Hematopoietic multipotent progenitor cell treated with erythropoietin and hydrocortisone succinate and interleukin-3 and kit ligand, for 17 days (in vitro differentiated cells): ENCODE measurements at places on chromosomes 3 and 15.
A peak's percentile ranks its signal among the peaks of the same experiment; 100 is the strongest.

DNA sequence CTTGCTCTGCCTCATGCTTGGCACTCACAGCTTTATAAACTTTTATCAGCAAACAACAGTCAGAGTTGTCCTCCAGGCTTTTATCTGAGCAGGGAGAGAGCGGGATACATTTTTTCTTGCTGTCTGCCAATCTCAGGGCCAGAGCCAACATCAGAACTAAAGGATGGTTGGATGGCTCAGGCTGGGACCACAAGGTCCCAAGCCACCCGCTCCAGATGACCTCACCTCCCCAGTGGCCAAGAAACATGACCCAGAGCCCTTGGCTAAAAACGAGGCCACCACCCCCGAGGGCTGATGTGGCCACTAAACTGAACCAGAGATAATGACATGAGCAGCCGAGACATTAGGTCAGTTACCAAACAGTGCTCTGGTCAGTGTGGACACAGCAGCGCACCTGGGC lies 18.8 kb upstream of the SPATA12 start:
- no peak for DNase-seq

- no peak for DNase-seq
These were observed 557.2 kb upstream of the TBL1XR1 start for GRCh38 chr3:177754508-177754921.

DNA sequence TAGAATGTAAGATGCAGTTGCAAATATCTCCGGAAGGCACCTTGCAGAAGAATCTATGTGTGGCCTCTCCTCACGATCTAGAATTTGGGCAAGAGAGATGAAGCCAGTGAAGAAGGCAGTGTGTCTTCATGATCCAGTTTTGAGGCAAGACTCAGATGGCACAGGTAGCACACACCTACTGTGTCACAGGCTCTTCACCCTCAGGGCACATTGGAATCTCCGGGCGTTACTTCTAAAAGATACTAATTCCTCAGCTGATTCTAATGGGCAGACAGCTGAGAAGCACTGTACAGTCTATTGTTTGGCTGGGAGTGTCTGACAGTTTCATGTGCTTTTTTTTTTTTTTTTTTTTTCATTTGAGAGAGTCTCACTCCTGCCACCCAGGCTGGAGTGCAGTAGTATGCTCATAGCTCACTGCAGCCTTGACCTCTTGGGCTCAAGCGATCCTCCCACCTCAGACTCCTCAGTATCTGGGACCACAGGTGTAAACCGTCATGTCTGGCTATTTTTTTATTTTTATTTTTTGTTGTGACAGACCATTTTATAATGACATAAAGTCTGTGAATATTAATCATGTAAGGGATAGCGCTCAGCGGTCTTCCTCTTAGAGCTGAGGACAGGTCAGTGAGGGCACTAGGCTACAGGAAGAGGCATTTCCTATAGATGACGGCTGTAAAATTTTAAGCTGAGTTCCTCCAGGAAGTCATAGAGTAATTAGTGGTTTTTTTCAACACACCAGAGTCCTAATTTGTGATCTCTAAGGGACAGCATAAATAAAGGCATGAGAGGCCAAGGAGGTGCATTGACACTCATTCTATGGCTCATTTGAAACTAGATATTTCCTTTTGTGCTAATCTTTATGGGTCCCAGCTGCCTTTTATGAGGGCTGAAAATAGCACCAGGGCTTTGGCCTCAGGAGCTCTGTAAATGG lies 4.0 kb downstream of the C3orf52 start:
- DNase-seq: no peak

DNA sequence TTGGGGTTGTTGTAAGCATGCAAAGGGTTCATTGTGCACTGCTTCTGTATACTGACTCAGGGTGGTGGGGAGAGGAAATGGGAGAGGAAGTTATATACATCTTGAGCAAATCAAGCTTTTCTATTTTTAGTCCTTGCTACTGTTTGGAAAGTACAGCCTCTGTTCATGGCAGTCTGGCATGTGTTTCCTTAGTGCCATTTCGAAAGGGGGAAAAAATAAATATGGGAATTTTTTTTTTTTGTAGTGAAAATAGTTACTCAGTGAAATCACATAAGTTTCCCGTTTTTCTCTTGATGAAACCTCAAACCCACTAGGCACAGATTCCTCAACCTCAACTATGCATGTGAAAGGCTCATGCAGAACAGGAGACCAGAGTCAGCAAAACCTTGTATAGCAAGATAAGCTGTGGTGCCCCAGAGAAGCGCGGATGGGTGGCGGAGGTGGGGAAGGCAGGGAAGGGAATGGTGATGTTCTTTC lies 353.3 kb downstream of the LPP start:
- no peak for DNase-seq

DNA sequence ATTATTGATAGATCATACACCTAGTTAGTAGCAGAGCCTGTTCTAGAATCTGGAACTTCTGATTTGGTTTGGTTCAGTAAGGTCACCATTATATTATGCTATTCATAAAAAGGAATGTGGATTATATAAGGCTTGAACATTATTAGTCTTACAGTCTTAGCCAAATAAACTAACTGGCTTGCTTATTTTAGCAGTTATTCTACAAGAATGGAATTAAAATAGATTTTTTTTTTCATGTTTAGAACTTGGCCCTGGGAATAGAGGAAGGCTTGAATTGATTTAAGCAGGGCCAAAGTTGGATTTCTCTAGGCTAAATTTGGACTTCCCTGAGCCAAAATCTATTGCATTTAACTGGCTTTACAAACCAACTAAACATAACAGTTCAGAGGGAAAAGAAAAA lies 24.4 kb downstream of the DTWD1 start:
- DNase-seq: no peak

DNA sequence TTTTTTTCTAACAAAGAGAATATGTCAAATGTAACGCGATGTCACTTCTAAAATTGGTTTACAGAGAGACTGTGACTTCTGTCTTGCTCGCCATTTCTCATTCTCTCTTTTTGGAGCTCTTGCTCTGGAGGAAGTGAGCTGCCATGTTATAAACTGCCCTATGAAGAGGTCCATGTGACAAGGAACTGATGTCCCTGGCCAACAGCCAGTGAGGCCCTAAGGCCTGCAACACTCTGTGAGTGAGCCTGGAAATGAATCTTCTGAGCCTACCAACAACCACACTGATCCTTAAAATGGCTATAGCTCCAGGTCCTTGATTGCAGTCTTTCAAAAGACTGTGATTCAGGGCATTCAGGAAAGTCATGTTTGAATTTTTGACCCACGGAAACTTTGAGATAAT lies 49.9 kb downstream of the NMD3 start:
- DNase-seq: no peak

- DNase-seq: no peak
These were observed 43.3 kb downstream of the ZNF609 start for GRCh38 chr15:64503640-64504039.

DNA sequence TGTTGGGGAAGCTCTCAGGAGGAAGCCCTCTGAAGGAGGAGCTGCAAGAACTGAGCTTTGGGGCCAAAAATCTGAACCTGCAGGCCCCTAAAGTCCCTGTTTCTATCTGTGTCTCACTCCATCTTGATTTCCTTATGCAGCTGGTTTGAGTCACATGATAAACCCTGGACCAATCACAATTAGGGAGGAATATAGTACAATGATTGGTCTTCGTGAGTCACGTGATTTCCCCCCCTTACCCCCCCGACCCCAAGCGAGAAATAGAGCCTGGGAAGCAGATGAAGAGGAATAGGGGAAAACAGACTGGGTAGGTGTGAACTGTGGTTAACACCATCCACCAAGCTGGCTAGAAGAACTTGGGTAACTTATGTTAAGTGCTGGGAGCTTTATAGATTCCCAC lies 12.9 kb downstream of the CRABP1 start:
- DNase-seq: no peak

DNA sequence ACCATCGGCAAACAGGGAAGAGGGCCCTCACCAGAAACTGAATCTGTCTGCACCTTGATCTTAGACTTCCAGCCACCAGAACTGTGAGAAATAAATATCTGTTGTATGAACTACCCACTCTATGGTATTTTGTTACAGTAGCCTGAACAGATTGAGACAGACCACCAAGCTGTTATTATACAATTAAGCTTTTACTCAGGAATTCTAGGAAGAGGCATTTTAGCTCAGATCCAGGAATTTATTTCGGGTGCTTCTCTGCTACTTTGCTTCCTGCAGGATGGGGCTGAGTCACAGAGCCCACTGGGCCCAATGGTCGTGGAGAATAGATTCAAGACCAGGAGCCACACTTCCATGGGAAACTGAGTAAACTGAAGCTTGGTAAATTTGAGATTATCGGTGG lies 145.5 kb upstream of the PFN2 start:
- no peak for DNase-seq

- DNase-seq: no peak
These were observed 56.3 kb downstream of the PPM1L start for GRCh38 chr3:160812304-160812703.

DNA sequence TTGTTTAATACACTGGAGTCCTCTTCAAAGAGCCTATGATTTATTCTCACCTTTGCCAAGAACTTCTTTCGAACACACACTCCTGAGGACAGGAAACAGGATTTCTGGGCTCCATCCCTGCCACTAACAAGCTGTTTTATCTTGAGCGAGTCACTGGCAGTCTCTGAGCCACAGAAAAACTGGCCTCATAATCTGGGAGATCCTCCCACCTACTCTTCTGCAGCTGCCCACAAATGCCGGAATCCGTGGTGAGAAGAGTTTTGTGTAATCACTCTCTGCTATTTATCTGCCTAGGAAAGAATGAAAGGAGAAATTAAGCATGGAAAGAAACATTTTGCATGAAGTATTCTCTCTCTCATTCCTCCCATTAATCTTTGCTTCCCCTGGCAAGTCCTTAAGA lies 172.0 kb upstream of the TRIM42 start:
- no peak for DNase-seq

DNA sequence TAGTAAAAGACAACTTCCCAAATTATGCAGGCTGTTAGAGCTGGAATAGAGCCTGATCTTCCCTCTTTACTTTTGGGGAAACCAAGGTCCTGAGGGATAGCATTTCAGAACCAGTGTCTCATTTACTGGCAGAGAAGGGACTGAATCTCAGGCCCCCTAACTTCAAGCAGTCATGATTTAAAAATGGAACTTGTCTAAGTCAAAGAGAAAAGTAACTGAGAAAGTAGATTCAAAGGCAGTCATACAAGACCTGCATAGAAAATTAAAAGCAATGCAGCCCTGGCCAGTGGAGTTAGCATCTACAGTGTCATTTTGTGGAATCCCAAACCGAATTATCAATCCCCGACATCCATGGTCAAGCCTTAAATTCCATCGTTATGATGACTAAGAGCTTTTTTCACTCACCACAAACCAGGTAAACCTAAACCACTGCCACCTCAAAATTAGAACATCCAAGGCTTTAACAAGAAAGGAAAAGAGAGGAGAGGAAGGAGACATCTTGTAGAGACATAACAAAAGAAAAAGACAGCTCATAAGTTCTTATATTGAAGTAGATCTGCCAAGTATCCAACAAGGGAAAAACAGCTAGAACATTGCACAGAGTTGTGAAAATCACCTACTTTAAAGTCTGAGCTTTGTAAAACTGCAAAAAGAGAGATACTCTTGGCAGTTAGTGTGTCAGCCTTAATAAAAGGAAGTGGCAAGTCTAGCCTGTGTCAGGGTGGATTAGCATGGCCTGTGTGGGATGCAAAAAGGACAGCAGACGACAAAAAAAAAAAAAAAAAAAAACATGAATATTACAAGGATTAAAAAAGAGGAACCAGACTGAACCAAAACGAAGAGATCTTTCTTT lies 54.1 kb upstream of the CCR2 start:
- DNase-seq: no peak

GRCh38 chr3:89565098-89565497 lies 457.7 kb downstream of the EPHA3 start:
- DNase-seq: no peak

- DNase-seq: no peak
These were observed 86.8 kb upstream of the PSMD6 start for GRCh38 chr3:64110071-64110470.

DNA sequence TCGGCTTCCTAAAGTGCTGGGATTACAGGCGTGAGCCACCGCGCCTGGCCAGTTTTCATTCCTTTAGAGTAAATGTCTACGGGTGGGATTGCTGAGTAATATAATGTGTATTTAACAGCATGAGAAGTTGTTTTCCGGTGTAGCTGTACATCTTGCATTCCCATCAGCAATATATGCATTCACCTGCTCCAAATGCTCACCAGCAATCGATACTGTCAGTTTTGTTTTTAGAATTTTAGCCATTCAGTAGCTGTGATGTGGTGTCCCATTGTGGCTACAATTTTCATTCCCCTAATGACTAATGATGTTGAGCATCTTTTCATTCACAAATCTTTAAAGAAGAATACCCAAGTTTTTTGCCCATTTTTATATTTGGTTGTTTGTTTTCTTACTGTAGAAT lies 134.8 kb upstream of the RGMA start:
- DNase-seq: no peak

DNA sequence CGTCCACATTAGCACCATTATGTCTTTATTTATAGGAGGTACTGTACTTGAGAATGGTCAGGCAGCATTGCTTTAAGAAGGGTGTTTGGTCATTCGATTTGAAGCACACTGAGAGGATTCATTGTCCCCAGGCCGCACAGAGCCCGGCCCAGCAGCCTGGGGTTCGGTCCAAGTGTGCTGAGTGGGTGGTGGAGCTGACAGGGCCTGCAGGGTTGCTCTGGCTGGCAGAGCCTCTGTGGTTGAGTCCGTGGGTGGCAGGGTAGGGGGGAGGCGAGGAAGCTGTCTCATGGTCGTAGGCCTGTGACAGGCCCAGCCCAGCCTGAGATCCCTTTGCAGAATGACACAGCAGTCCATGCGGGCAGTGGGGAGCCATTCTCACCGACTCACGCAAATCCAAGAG lies 227.7 kb upstream of the TOPAZ1 start:
- no peak for DNase-seq

GRCh38 chr15:62449638-62450037 lies 284.6 kb upstream of the C2CD4B start:
- no peak for DNase-seq

GRCh38 chr3:127697551-127698240 lies 24.9 kb downstream of the ABTB1 start:
- DNase-seq: peak; percentile 81

- no peak for DNase-seq
These were observed 110.6 kb upstream of the MEF2A start for GRCh38 chr15:99454941-99455788.

- DNase-seq: peak; percentile 77
These were observed 15.1 kb downstream of the U2SURP start for GRCh38 chr3:143016321-143016972.

DNA sequence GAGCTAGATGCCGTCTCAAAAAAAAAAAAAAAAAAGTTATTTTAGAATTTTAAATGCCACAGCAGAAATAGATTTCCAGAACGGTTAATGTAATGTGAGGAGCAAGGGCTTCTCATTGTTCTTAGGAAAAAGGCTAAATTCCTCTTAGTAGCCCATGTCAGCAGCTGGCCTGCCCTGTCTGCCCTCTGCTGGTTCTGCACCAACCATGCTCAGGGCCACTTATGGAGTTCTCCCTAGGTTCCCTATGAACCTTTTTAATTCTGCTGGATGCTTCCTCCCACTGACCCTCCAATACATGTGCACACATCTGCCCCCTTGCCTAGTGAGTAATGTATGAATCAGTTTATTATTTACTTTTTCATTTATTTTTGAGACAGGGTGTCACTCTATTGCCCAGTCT lies 32.2 kb upstream of the DPPA4 start:
- no peak for DNase-seq

- DNase-seq: no peak
These were observed 61.0 kb downstream of the POLR2M start for GRCh38 chr15:57767481-57767880.
